T-helper 1 cell treated with Interleukin-12 subunit alpha and Interleukin-12 subunit beta and Interleukin-4 antibody, amounts not matched to agents 30 ng/mL and 1 ng/mL, for 36 hours (primary cell): ENCODE measurements at places on chromosomes 1 and 21. TPM values are rescaled to one million over a fixed set of nuclear protein-coding genes. Genes with fewer than 3 reads are reported as not detected.

Gene FTCD
- total RNA-seq: 0.63 TPM in 1 of 2 replicates, not detected in the other

Gene HAO2
- not detected in 2 replicates for total RNA-seq

Gene HES5
- total RNA-seq: not detected in 2 replicates

Gene PDPN
- total RNA-seq: not detected in 2 replicates

Gene HEYL
- not detected in 2 replicates for total RNA-seq

Gene MACF1
- total RNA-seq: 405 and 407 TPM in 2 replicates

Gene FNDC7
- 0.12 and 0.17 TPM in 2 replicates for total RNA-seq

Gene NPHS2
- total RNA-seq: not detected in 2 replicates

Gene KRTAP10-5
- not detected in 2 replicates for total RNA-seq

Gene TTC39A
- not detected in 2 replicates for total RNA-seq

Gene ITGB2
- total RNA-seq: 792 and 801 TPM in 2 replicates

Gene SAMD13
- not detected in 2 replicates for total RNA-seq

Gene OR2L13
- total RNA-seq: not detected in 2 replicates

Gene GDAP2
- total RNA-seq: 24.9 and 26.2 TPM in 2 replicates

Gene NBPF9
- total RNA-seq: 34.5 and 36.2 TPM in 2 replicates

Gene OR11L1
- not detected in 2 replicates for total RNA-seq

Gene OR13G1
- not detected in 2 replicates for total RNA-seq

Gene LIPI
- total RNA-seq: not detected in 2 replicates

Gene CYP2J2
- total RNA-seq: 1.5 and 1.8 TPM in 2 replicates

Gene SPRR2A
- not detected in 2 replicates for total RNA-seq

Gene GPR25
- not detected in 2 replicates for total RNA-seq

Gene MPL
- not detected in 2 replicates for total RNA-seq

Gene SLC6A9
- total RNA-seq: 4.0 and 4.9 TPM in 2 replicates

Gene MSH4
- total RNA-seq: 0.34 and 0.41 TPM in 2 replicates

Gene C1orf226
- total RNA-seq: not detected in 2 replicates

Gene ZNF593OS
- total RNA-seq: not detected in 2 replicates

Gene KCNE2
- not detected in 2 replicates for total RNA-seq

Gene ABL2
- 10.0 and 12.6 TPM in 2 replicates for total RNA-seq
